ENCODE measurements at places on chromosomes 11 and 22. TPM values are rescaled to one million over a fixed set of nuclear protein-coding genes. Genes with fewer than 3 reads are reported as not detected.
A peak's percentile ranks its signal among the peaks of the same experiment; 100 is the strongest.

DNA sequence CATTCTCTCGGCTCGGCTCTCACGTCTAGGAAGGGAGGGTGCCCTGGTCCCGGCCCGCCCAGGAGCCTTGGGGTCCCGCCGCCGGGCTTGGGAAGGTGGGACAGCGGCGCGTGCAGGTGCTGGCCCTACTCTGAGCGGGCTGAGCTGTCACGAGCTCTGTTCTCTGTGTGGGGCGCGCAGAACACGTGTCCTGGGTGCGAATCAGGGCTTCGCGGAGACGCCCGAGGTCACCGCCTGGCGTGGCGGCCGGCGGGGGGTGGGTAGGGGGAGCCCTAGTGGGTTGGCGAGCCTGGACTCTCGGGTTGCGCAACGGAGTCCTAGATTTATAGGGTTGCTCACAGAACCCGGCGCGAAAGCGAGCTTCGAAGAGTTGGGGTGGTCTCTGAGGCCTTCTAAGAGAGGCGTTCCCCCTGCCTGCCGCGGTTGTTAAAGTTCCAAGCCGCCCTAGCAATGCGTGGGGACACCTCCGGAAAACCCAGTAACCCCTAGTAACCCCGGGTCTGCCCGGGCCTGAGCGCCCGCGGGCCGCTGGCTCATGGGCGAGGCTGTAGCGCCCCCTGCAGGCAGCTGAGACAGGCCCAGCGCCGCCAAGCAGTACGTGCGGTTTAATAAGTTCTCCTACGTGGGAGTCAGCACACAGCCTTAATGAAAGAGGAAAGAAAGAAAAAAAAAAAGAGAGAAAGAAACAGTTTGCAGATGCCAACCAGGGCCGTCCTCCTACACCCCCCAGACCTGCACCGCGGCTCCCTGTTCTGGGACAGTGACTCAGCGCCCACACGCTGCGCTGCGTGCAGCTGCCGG, 2.7 kb downstream of the ADM start:
- H3K27me3 ChIP-seq, result no peaks in the 10 kb centered on the region
- peak; percentile 86 for DNase-seq
- peak overlapping the region; percentile 95 for H3K27ac ChIP-seq
- H3K4me3 ChIP-seq, result peak overlapping the region; percentile 53

GRCh38 chr11:20397281-20397680, 9.8 kb downstream of the PRMT3 start:
- H3K4me1 ChIP-seq, result no peaks in the 10 kb centered on the region
- no peaks in the 10 kb centered on the region for H3K36me3 ChIP-seq
- no peak overlapping the region for H3K27ac ChIP-seq
- H3K27me3 ChIP-seq, result no peaks in the 10 kb centered on the region
- no peak overlapping the region for H3K4me3 ChIP-seq

The ZBTB16 gene
- total RNA-seq, result 302 TPM

GRCh38 chr11:27011560-27012233, 17.8 kb downstream of the FIBIN start:
- H3K27me3 ChIP-seq, result no peaks in the 10 kb centered on the region
- peak overlapping the region; percentile 1 for H3K27ac ChIP-seq
- no peak overlapping the region for H3K4me3 ChIP-seq
- H3K36me3 ChIP-seq, result no peaks in the 10 kb centered on the region
- no peaks in the 10 kb centered on the region for H3K4me1 ChIP-seq

DNA sequence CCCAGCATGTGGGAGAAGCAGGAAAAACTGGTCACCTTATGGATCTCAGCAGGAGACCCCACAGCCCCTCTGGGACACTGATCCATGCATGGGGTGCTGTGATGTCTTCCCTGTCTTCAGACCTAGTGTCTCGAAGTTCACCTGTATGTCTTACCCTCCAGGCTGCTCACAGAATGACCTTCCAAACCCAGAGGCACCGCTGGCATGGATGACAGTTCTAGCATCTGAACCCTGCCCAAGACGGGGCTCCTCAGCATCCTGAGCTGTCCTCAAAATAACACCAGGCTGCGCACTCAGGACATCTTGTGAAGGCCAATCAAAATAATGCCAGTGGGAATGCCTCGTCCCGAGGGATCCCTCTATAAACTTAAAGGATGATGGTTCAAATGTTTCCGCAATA, 824.9 kb downstream of the TBC1D22A start:
- no peak overlapping the region for H3K4me3 ChIP-seq
- H3K4me1 ChIP-seq, result no peaks in the 10 kb centered on the region
- no peak for DNase-seq
- H3K27ac ChIP-seq, result no peak overlapping the region
- no peaks in the 10 kb centered on the region for H3K36me3 ChIP-seq

The MADD gene
- total RNA-seq, result 66.2 TPM

GRCh38 chr11:32103941-32104340, 13.1 kb downstream of the RCN1 start:
- no peak overlapping the region for H3K27ac ChIP-seq
- H3K4me1 ChIP-seq, result no peaks in the 10 kb centered on the region
- no peak for DNase-seq
- no peak overlapping the region for H3K4me3 ChIP-seq

The OSBP gene
- total RNA-seq, result 27.4 TPM

DNA sequence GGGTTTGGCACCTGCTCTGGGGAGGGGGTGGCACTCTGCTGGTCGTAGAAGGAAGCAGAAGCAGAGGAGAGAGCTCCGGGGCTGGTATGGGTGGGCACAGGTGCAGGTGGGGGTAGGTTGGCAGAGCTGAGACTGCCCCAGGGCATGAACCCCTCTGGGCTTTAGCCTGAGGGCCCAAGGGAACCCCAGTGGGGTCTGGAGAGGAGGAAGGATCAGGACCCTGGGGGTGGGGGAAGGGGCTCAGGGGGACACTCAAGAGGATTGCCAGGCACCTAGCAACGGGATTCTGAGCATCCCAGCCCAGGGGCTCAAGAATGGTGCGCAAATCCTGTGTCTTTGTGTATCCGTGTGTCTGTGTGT, 6.3 kb downstream of the ALDH3B2 start:
- no peak overlapping the region for H3K4me3 ChIP-seq
- no peak overlapping the region for H3K27ac ChIP-seq
- H3K27me3 ChIP-seq, result no peaks in the 10 kb centered on the region
- no peak for DNase-seq
- no peaks in the 10 kb centered on the region for H3K4me1 ChIP-seq
- H3K36me3 ChIP-seq, result no peaks in the 10 kb centered on the region

- no peaks in the 10 kb centered on the region for H3K27me3 ChIP-seq
- DNase-seq, result no peak
- H3K4me1 ChIP-seq, result no peaks in the 10 kb centered on the region
- no peak overlapping the region for H3K4me3 ChIP-seq
- no peaks in the 10 kb centered on the region for H3K36me3 ChIP-seq
These were observed 114.3 kb upstream of the ZC3H12C start for GRCh38 chr11:109978895-109979294.

The ADSL gene
- 115 TPM for total RNA-seq

DNA sequence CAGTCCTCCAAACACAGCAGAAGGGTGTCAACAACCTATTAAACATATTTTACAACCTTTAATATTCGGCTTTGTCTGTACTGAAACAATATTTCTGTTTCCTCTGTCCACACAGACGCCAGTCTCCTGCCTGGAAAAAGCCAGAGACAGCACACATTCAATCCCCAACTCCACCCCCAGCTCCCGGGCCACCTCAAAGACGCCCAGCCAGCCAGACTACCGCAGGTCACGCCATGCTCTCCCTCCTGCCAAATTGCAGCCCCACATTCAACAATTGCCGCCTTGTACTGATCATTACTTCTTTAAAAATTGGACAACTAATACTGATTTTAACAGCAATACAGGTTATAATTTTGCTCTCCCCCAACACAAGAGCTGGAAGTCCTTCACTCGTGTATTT, 1.2 kb downstream of the SERGEF start:
- H3K4me3 ChIP-seq, result no peak overlapping the region
- H3K36me3 ChIP-seq, result no peaks in the 10 kb centered on the region
- H3K27ac ChIP-seq, result peak overlapping the region; percentile 76
- no peaks in the 10 kb centered on the region for H3K27me3 ChIP-seq

DNA sequence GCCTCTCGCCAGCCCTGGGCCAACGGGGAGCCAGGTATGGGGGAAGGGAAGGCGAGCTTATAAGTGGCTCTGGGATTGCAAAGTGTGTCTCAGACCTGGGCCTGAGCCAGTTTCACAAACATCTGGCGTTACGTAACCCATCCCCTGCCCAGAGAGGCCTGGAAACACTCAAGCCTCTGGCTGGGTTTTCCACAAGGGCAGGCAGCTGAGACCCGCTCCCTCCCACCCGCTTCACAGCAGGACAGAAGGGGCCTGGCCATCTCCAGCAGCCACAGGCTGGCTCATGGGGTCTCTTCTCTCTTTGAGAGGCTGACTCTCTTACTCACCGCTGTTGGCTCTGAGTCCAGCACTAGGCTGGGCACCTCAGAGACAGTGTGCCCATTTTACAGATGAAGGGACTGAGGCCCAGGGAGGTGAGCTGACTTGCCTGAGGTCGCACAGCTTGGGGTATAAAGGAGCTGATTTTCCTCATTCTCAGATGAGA, 44.5 kb downstream of the TRIOBP start:
- H3K27me3 ChIP-seq, result no peaks in the 10 kb centered on the region
- H3K4me3 ChIP-seq, result no peak overlapping the region
- H3K27ac ChIP-seq, result peak overlapping the region; percentile 93
- H3K36me3 ChIP-seq, result no peaks in the 10 kb centered on the region
- peak; percentile 98 for DNase-seq

GRCh38 chr11:12989428-12990161, 19.5 kb upstream of the RASSF10 start:
- H3K36me3 ChIP-seq, result no peaks in the 10 kb centered on the region
- no peak overlapping the region for H3K4me3 ChIP-seq
- no peak for DNase-seq
- no peaks in the 10 kb centered on the region for H3K4me1 ChIP-seq

DNA sequence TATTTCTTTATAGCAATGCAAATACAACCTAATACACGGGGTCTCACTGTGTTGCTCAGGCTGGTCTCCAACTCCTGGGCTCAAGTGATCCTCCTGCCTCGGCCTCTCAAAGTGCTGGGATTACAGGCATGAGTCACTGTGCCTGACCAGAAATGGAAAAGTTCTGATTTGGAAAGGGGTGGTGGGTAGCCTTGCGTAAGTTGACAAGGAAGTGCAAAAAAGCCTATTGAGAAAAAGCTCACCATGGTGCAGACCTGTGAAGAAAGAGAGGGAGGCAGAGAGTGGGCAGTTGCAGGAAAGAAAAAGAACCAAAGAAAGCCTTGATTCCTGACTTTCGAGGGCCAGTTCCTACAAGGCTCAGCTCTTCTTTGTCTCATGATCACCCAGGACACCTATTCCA, 27.1 kb downstream of the AGBL2 start:
- no peak for DNase-seq
- H3K4me1 ChIP-seq, result no peaks in the 10 kb centered on the region
- no peaks in the 10 kb centered on the region for H3K27me3 ChIP-seq
- no peak overlapping the region for H3K4me3 ChIP-seq
- H3K27ac ChIP-seq, result no peak overlapping the region
